ENCODE measurements at places on chromosomes 11 and 22. TPM values are rescaled to one million over a fixed set of nuclear protein-coding genes. Genes with fewer than 3 reads are reported as not detected.

- no peaks in the 10 kb centered on the region for H3K27me3 ChIP-seq
- no peak for DNase-seq
- H3K27ac ChIP-seq = no peak overlapping the region
- H3K36me3 ChIP-seq = no peaks in the 10 kb centered on the region
- no peaks in the 10 kb centered on the region for H3K4me1 ChIP-seq
- H3K4me3 ChIP-seq = no peak overlapping the region
Measured at GRCh38 chr11:106400949-106401570, 323.6 kb downstream of the AASDHPPT start.

The ABTB2 gene
- 0.69 TPM for total RNA-seq

- H3K27ac ChIP-seq = no peak overlapping the region
- H3K27me3 ChIP-seq = no peaks in the 10 kb centered on the region
- no peak for DNase-seq
- H3K4me1 ChIP-seq = no peaks in the 10 kb centered on the region
- H3K36me3 ChIP-seq = no peaks in the 10 kb centered on the region
- no peak overlapping the region for H3K4me3 ChIP-seq
Measured at GRCh38 chr11:82719361-82720105, 14.1 kb downstream of the FAM181B start.

DNA sequence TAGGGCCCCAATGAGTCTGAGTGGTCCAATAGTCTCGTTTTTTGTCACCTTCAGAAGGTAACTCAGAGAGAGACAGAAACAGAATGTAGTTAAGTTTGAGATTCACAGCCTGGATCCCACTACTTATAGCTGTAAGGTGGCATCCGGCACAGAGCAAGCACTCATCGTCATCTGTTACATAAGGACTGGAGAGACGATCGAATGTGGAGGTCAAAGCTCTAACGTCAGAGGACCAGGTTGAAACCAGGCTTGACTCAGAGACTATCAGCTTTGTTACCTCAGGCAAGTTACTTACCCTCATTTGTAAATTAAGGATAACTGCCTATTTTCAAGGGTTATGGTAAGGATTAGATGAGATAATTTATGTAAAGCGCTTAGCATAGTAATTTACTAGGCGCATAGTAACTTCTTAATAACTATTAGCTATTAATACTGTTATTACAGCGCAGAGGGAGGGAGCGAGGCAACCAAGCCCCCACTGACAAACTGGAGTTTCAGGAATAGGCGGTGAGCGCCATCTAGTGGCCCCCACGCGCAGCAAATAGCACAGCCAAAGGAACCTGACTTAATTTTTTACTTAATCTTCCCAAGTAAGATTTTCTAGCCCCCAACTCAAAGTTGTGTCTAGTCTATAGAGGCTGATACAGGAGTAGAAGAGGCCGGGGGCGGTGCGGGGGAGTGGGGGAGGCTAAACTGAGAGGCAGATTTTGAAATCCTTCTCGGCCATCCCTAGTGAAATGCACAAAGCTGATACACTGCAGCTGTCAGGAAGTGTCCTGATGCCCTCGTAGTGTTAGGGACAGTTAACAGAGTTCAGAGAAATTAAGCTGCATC is 29.0 kb upstream of the API5 start:
- H3K27me3 ChIP-seq = no peaks in the 10 kb centered on the region
- H3K4me1 ChIP-seq = no peaks in the 10 kb centered on the region
- H3K27ac ChIP-seq = no peak overlapping the region
- H3K4me3 ChIP-seq = no peak overlapping the region

The OR2AG2 gene
- not detected for total RNA-seq

The BSX gene
- not detected for total RNA-seq

DNA sequence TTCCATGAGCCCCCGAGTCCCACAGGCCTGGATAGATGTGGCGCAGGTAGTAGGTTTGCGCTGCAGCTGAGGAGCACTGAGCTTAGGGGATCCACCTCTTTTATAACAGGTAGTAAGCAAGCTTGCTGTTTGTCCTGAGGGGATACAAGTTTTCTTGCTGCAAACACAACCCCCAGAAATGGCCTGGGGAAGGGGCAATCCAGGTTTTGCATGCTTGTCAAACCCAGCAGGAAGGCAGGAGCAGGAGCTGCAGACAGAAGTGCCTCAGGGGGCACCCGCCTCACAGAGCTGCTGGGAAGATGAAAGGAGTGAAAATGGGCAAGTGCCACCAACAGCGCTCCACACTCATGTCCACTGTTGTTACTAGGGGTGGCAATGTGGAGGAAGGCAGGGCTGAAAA is 18.5 kb downstream of the APOL5 start:
- no peak overlapping the region for H3K27ac ChIP-seq
- H3K27me3 ChIP-seq = peaks cover 19% of the 10 kb centered on the region
- H3K36me3 ChIP-seq = no peaks in the 10 kb centered on the region
- no peaks in the 10 kb centered on the region for H3K4me1 ChIP-seq
- no peak overlapping the region for H3K4me3 ChIP-seq
- no peak for DNase-seq

All from T-cell (primary cell).